ENCODE measurements at places on chromosomes 16 and 17.

DNA sequence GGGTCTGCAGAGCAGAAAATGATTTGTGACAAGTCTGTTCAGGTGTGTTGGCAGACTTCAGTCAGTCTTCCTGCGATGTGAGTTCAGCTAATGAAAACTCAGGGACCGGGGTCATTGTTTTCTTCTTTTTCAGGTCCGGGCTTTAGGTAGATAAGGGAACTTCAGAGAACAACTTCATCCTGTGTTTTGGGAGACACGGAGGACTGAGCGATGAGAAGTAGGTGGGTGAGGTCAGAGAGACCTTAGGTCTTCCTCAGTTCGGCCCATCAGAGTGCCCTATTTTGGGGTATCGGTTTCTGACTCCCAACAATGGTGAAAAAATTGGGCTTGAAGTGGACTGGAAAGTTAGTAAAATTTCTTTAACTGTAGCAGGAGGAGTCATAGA lies 88.9 kb upstream of the ATF7IP2 start:
- no peak for DNase-seq

- no peak for DNase-seq
These were observed 7.9 kb upstream of the MT2A start for GRCh38 chr16:56600398-56600999.

- DNase-seq: no peak
These were observed 31.3 kb upstream of the TNS4 start for GRCh38 chr17:40532520-40533253.

DNA sequence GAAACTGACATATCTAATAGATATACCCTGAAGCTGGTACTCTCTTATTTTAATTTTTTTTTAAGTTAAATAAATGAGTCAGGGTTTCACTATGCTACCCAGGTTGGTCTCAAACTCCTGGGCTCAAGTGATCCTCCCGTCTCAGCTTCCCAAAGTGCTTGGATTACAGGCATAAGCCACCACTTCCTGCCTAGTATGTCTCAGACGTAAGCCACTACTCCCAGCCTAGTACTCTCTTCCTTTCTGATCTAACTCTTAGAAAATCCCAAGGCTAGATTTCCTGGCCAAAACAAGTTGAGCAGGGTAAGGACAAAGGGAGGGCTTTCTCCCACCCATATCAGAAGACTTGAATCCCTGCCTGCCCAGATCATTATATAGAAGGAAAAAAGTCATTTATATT lies 33.7 kb downstream of the HOXB1 start:
- no peak for DNase-seq

GRCh38 chr16:56767024-56767423 lies 37.1 kb downstream of the NUP93 start:
- DNase-seq: no peak

GRCh38 chr17:33948309-33948708 lies 306.8 kb upstream of the CCL2 start:
- DNase-seq: no peak

DNA sequence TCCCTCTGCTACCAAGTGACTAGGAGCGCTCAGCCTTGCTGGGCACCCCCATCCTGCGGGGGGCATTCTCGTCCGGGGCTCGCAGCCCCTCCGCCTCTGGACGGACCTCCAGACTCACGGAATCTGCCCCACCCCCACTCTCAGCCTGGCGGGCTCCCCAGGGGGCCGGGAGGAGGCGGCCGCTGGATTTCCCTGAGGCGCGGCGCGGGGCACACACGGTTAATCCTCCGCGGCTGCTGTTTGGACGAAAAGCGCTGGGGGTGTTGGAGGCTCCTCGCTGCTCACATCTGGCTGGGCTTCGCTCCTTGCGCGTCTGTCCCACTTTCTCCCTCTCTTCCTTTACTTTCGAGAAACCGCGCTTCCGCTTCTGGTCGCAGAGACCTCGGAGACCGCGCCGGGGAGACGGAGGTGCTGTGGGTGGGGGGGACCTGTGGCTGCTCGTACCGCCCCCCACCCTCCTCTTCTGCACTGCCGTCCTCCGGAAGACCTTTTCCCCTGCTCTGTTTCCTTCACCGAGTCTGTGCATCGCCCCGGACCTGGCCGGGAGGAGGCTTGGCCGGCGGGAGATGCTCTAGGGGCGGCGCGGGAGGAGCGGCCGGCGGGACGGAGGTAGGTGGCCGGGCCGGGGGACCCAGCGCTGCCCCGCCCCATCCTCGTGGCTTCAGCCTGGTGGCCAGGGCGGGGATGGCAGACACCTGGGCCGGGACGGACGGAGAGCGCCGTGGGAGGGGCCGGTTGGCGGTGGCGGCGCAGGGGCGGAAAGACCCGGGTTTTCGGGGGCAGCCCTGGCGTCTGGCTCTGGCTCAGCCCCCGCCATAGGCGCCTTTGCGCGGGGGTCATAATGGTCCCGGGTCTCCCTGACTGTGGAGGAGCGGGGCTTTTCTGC lies at the start of gene C1QTNF1:
C1QTNF1 (plus strand) TSS at position 284 of the 886 bp plus-strand sequence. CDS start 19,800 bp downstream, outside the sequence.
- no peak for DNase-seq

GRCh38 chr16:67541391-67542263 lies 13.0 kb downstream of the RIPOR1 start:
- no peak for DNase-seq

- no peak for DNase-seq
These were observed 6.3 kb upstream of the NFATC3 start for GRCh38 chr16:68078701-68079375.

DNA sequence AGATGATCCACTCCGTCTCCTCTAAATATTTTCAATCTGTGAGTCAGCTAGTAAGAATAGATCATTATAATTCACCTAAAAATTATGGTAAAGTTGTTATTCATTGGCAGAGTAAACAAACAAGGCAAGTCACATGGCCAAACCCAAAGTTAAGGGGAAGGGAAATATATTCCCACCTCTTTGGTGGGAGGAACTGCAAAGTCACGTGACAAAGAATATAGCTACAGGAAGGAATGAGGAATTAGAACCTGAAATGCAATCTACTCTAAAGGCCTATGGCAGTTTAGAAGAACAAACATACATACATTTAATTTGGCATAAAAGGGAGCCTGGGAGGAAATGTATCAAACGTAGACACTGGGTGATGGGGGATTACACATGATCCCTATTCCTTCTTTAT lies 48.9 kb downstream of the NOG start:
- no peak for DNase-seq

- no peak for DNase-seq
These were observed 692.5 kb downstream of the TOX3 start for GRCh38 chr16:51854401-51854951.

DNA sequence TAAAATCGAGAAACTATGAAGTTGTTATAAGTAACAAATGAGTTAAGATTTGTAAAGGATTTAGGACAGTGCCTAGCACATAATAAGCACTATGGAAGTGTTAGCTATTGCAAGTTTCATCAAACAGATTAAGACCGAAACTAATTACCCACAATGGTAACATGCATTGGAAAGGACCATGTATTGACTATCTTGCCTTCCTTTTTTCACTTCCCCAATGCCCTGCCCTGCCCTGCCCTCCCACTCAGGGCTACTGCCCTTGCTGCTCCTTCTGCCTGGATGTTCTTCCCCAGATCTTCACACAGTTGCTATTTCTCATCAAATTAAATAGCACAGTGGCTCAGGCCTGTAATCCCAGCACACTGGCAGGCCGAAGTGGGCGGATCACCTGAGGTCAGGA lies 202.1 kb upstream of the PSMD7 start:
- no peak for DNase-seq

GRCh38 chr16:30353438-30354129 lies 1.5 kb downstream of the CD2BP2 start:
- DNase-seq: no peak

DNA sequence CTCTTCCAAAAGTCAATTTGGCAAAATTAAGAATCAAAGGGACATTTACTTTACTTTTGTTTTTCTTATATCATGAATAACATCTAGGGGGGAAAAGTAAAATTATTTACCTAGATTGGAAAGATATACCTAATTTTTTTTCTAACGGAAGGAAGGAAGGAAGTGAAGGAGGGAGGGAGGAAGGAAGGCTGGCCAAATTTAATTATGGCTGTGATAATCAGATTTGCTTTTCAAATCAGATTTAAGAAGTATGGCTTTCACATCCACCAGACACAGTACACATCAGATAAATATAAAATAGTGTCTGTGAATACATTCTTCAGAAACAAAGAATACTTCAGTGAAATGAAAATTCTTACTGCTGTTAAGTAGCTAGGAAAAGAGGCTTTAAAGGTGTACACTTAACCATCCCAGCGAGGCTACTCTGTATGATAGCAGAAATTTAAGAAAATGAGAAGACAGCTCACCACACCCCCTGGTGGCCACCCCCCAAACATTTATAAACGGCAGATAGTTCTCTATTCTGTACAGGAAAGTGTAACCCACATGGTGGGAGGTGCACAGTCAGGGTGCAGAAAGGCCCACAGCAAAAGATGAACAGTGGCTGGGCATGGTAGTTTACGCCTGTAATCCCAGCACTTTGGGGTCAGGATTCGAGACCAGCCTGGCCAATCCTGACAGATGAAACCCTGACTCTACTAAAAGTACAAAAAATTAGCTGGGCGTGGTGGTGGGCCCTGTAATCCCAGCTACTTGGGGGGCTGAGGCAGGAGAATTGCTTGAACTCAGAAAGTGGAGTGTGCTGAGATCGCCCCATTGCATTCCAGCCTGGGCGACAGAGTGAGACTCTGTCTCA lies 150.8 kb downstream of the SSH2 start:
- DNase-seq: no peak

- no peak for DNase-seq
These were observed 2.4 kb upstream of the RBFOX3 start for GRCh38 chr17:79613195-79613772.

- DNase-seq: no peak
These were observed 13.5 kb downstream of the SCO1 start for GRCh38 chr17:10683853-10684252.

- DNase-seq: no peak
These were observed 44.0 kb downstream of the ST3GAL2 start for GRCh38 chr16:70394853-70395252.

GRCh38 chr17:64628641-64629040 lies 33.5 kb downstream of the SMURF2 start:
- DNase-seq: no peak

GRCh38 chr16:27951489-27952120 lies 111.9 kb downstream of the GSG1L start:
- DNase-seq: no peak

GRCh38 chr16:14131774-14132695 lies 60.9 kb downstream of the MRTFB start:
- no peak for DNase-seq

- no peak for DNase-seq
These were observed 654 bp upstream of the SCNN1B start for GRCh38 chr16:23301251-23302044.

- DNase-seq: no peak
These were observed 173.1 kb downstream of the PARN start for GRCh38 chr16:14456793-14457481.

DNA sequence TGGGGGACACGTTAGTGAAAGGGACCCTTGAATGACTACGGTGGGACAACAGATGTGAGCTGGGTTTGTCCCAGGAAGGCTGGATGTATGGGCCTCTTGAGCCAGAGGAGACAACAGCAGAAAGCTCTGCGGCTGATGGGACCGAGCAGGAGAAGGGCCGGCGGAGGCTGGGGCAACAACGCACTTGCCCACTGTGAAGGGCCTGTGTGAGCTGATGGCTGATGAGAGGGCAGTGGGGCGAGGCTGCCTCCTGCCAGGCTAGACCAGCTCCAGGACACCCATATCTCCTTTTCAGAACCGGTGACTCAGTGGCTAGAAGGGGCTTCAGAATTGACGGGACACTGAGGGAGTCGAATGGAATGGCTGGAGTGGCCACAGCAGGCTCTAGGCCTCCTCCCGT lies 250.1 kb downstream of the SEC14L1 start:
- no peak for DNase-seq

- DNase-seq: no peak
These were observed 6.3 kb downstream of the ATP2A3 start for GRCh38 chr17:3957735-3958599.

All from NCI-H2107 (cell line).